AG20443 (cell line): ENCODE measurements at places on chromosomes 1 and 21.

- no peak for DNase-seq
Measured at GRCh38 chr1:209587789-209588188, 4.3 kb downstream of the CAMK1G start.

- no peak for DNase-seq
Measured at GRCh38 chr1:49104575-49104974, 327.9 kb upstream of the BEND5 start.

GRCh38 chr21:45417256-45417950, 12.4 kb downstream of the COL18A1 start:
- no peak for DNase-seq

GRCh38 chr1:46583494-46583893, 20.6 kb downstream of the MKNK1 start:
- DNase-seq = no peak

DNA sequence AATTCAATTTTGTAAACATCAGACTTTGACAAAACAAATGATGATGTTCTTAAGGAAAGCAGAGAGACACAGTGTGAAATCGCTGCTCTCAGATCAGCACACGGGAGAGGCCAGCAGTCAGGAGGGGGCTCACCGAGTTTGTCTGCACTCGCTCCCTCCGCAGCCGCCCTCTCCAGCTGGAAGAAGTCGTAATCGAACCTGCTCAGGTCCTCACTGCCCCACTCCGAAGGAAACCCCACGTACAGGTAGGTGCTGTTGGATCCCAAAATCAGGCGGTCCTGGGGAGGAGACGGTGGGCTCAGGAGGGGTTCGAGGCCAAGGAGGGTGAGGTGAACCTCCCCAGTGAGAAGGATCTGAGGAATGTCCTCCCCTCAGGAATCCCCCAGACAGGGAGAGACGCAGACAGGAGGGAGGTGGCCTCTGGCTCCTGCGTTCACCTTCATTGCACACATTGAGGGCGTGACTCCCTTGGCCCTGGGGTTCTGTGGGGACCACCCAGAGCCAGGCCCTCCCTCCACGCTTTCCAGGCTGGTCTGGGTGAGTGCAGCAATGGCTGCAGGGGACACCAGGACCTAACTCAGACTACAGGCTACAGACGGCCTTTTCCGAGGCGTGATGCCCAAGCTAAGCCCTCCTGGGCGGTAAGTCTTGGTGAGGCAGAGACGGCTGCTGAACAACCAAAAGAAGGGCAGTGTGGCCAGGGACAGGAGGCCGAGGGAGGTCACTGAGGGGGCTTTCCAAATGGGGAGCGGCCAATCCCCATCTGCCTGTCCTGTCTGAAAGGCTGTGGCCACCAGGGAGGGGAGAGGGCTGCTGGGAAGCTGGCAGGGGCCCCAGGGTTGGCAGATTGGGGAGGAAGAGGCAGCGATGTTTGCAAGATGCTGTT, 65.5 kb downstream of the SCCPDH start:
- DNase-seq = no peak

- no peak for DNase-seq
Measured at GRCh38 chr1:241269116-241269515, 87.9 kb downstream of the RGS7 start.

GRCh38 chr21:18138507-18138906, 106.1 kb upstream of the CHODL start:
- no peak for DNase-seq

- DNase-seq = no peak
Measured at GRCh38 chr1:214506972-214507431, 44.4 kb downstream of the PTPN14 start.

DNA sequence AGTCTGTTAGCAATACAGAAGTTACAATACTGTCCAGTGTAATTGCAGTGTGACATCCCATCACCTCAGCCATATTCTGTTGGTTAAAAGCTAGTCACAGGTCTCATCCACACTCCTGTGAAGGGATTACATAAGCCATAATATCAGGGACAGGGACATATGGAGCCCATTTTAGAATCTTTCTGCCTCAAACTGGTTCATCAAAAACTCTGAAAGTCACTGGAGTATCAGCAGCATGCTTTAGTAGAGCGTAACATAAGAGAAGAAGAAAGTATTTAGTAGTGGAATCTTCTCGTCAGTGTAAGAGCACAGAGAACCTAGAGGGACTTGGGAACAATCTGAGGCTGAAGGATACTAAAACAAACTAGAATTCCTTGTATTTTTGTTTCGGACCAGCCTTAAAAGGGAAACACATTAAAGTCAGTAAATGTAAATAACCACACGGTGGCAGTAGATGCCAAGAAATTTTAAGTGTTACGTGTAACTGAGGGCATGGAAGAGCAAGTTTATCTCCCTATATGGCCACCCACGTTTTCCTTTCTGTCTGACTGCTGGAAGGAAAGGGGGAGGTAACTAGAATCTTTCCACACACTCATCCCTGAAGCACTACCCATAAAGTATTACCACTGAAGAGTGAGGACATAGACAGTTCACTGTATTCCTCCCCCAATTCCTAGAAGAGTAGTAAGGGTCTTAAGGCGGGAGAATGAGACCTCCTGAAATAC, 41.6 kb upstream of the AGL start:
- DNase-seq = peak; percentile 86

DNA sequence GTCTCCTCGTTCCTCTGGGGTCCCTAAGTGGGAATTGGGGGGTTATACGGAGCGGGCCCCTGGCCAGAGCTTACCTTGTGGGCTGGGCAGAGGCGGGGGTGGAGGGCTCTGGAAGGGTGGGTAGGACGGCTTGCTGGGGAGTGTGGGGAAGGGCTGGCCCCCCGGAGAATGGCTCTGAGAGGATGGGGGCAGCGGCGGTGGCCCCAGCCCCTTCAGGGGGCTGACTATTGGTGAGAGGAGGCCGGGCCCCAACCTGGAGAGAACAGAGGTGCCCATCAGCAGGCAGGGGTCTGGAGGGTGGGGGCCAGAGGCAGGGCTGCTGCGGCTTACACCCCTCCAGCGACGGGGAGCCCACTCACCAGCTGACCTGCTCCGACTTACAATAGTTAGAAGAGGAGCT, 50.6 kb downstream of the DMRTB1 start:
- no peak for DNase-seq

DNA sequence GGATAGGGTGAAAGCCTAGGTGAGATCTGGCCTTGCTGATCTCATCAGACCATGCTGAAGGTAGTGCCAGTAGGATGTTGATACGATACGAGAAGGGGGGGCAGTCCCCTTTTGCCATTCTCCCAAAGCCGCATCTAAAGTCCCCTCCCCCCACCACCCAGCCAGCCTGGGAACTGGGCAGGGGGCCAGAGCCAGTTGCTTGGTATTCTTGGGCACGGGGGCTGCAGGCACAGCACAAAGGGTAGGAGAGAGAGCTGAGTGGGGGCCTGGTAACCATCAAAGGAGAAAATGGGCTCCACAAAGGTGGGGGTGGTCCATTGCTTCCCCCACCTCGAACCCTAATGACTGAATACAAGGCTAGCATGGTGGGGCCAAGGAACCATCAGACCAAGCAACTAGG, 5.4 kb downstream of the PEA15 start:
- DNase-seq = no peak

DNA sequence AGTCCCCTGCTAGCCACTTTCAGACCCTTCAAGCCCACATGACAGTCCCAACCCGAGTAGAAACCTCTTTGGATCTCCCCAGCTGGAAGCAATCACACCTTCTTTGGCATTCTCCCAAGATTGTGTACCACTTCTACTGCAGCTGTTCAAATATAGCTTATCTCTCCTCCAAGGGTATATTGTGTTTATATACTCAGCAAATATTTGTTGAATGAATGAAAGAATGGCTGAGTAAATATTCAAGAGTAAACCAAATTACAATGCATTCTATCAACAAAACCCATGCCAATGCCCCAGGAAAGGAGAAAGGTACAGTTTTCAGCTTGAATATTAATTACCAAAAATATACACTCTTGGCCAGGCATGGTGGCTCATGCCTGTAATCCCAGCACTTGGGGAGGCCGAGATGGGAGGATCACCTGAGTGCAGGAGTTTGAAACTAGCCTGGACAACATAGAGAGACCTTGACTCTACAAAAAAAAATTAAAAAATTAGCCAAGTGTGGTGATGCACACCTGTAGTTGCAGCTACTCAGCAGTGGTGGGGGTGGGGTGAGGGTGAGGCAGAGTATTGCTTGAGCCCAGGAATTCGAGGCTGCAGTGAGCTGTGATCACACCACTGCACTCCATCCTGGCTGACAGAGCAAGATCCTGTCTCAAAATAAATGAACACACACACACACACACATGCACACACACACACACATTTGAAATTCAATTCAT, 68.5 kb downstream of the NIBAN1 start:
- DNase-seq = no peak

- DNase-seq = no peak
Measured at GRCh38 chr1:209862391-209863356, 34.9 kb downstream of the UTP25 start.

DNA sequence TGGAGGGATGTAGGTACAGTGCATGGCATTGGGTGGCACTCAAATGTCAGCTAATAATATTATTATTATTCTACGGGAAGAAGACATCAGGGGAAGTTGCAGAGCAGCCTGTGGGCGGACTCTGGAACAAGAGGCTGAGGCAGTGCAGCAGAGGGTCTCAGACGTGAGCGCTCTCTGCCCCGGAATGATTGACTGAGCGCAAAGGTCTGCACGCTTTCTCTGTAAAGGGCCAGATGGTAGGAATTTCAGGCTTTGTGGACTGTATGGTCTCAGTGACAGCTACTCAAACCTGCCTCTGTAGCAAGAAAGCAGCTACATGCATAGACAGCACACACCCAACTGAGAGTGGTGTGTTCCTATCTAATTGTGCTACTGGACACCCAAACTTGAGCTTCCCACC, 29.6 kb upstream of the VPS13D start:
- DNase-seq = no peak

- DNase-seq = peak; percentile 20
Measured at GRCh38 chr1:224127925-224128819, 14.3 kb downstream of the FBXO28 start.

- peak; percentile 87 for DNase-seq
Measured at GRCh38 chr1:117093091-117093534, 28.4 kb downstream of the TRIM45 start.

- no peak for DNase-seq
Measured at GRCh38 chr21:44480200-44481053, 25.1 kb downstream of the LRRC3 start.

GRCh38 chr1:230084408-230085177, 17.6 kb downstream of the GALNT2 start:
- peak; percentile 95 for DNase-seq
